Renal cortex interstitium (tissue), 15 donors: ENCODE measurements at places on chromosomes 16 and 17.

DNA sequence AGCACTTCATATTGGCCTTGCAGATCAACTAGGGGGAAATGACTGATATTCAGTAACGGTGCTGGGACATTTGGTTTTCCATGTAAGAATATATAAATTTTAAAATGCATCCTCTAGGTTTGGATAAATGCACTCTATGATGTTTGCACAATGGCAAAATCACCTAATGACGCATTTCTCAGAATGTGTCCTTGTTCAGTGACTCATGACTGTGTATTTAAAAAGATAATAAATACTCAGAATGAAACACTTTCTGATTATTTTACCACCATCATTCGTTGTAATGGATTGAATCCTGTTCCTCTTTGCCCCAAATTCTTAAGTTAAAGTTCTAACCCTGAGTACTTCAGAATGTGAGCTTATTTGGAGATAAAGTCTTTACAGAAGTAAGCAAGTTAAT is 17.2 kb upstream of the ADGRG1 start:
- no peak for DNase-seq

GRCh38 chr17:80220054-80220735 is at the start of the genes SGSH and SLC26A11:
Gene SGSH (minus strand): TSS chr17:80220333. CDS start chr17:80220313, 20 bp downstream.
Gene SLC26A11 (plus strand): TSS chr17:80220427. CDS start chr17:80221561, 1,134 bp downstream.
- peak; percentile 64 for DNase-seq

DNA sequence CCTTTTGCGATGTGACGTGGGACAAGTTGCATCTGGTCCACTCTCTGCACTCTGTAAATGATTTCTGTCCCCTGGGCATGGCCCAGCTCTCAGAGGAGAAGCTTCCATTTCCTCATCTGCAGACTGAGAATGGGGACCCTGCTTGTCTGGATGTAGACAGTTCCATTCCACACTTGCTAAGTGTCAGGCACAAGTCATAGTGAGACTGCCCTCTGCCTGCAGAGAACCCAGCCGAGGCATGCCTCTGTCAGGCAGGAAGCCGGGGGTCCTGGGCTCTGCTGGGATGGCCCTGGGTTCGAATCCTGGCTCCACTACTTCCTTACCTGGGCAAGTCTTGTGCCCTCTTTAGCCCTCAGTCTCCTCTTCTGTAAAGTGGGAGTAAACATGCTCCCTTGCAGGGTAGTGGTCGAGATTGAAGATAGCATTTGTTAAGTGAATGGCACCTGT is 4.1 kb downstream of the MAP2K3 start:
- no peak for DNase-seq

- DNase-seq = no peak
Observed at GRCh38 chr16:521381-522210, 5.9 kb upstream of the CAPN15 start.

GRCh38 chr16:12837291-12837690 is 33.6 kb upstream of the CPPED1 start:
- no peak for DNase-seq

GRCh38 chr17:80219763-80220053 is 425 bp downstream of the SGSH start:
- no peak for DNase-seq

DNA sequence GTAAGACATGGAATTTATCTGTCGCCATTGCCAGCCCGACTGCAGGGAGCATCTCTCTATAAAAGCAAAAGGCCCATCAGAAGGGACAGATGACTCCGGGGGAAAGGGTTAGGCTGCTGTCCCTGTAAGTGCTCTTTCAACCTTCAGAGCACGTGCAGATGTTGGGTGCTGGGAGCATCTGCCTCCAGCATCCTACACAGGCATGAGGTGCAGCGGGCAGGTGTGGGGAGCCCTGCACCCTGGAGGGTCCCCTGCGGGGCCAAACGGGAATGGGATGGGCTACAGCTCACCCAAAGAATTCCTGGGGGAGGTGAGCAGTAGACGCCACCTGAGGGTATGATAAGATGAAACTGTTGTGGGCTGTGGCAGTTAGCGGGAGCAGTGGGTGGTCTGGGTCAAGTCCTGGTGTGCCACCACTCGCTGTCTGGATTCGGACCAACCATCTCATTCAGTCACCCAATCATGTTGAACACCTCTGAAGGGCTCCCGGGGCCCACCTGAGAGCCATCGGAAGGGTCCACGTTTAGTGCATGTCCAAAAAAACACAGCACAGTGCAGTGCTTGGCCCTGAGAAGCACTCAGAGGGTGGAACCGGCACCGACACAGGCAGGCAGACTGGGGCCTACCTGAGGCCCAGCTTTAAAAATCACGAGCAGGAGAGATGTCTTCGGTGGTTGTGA is 3.8 kb downstream of the SMCR8 start:
- no peak for DNase-seq

DNA sequence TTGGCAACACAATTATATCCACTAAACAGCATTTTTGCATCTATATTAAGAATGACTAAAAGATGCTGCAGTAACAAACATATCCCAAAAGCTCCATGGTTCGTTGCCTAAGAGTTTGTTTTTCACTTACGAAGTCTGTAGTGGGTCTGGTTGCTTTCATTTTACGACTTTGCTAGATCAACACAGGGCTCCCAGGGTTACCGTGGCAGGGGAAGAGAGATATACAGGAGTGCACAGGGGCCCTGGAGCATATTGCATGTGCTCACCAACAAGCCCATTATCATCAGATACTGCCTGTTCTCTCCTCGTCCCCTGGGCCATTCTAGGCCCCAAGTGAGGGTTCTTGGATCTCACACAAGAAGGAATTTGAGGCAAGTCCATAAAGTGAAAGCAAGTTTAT is 3.1 kb upstream of the MMP2 start:
- no peak for DNase-seq

DNA sequence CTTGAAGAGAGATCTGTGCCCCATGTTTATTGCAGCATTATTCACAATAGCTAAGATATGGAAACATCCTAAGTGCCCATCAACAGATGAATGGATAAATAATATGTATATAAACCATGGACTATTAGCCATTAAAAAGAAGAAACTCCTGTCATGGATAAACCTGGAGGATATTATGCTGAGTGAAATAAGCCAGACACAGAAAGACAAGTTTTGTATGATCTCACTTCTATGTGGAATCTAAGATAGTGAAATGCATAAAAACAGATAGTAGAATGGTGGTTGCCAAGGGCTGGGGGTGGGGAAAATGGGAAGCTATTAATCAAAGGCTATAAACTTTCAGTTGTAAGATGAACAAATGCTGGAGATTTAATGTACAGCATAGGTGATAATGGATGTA is 19.9 kb upstream of the HEATR6 start:
- DNase-seq = no peak

GRCh38 chr16:18933501-18933900 is 7.3 kb upstream of the SMG1 start:
- no peak for DNase-seq

- no peak for DNase-seq
Observed at GRCh38 chr16:83137326-83137781, 510.6 kb downstream of the CDH13 start.

DNA sequence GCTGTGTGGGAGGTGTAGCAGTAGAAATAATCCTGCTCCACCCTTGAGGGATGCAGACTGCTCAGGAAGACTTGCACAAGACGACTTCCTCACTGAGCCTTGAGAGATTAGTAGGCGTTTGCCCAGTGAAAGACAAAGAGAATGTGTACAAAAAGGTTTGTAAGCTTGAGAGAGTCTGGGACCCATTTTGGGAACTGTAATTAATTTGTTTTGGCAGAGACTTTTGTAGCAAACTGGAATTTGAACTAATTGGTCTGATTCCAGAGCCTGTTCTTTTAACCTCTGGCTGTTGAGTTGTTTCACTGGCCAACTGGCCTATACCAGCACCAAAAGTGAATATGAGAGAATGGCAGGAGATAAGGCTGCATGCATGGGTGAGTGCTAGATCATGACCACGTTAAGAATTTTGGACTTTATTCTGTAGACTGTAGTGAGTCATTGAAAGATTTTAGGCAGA is 75.5 kb downstream of the AATF start:
- no peak for DNase-seq

GRCh38 chr16:75821117-75821516 is 94.8 kb upstream of the CPHXL start:
- no peak for DNase-seq

- DNase-seq = no peak
Observed at GRCh38 chr17:61783556-61784304, 79.6 kb downstream of the BRIP1 start.

DNA sequence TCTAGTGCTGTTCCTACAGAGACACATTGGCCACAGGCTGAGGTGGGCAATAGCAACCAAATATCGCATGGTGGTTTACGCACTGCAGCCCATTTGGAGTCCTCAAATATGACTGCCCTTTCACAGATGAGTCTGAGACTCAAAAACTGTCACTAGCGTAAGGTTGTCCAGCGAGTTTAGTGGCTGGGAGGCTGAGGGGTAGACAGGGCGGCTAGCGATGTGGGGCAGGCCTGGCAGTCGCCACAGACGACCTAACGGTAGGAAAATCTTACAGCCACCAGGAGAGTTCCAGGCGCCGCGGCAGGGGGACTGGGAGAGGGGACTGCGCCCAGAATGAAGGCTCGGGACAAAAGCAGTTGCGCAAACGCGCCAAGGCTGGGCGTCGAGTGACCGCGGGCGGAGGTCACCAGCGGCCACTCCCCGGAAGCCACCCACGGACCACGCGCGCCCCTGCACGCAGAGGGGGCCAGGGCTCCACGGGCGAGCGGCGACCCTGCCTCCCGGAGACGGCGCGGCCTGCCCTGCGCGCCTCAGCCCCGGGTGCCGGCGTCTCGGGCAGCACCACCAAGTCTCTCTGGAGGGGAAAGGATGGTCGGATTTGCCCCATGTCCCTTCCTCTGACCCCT is 699 bp upstream of the MAP1LC3B start:
- DNase-seq = no peak

DNA sequence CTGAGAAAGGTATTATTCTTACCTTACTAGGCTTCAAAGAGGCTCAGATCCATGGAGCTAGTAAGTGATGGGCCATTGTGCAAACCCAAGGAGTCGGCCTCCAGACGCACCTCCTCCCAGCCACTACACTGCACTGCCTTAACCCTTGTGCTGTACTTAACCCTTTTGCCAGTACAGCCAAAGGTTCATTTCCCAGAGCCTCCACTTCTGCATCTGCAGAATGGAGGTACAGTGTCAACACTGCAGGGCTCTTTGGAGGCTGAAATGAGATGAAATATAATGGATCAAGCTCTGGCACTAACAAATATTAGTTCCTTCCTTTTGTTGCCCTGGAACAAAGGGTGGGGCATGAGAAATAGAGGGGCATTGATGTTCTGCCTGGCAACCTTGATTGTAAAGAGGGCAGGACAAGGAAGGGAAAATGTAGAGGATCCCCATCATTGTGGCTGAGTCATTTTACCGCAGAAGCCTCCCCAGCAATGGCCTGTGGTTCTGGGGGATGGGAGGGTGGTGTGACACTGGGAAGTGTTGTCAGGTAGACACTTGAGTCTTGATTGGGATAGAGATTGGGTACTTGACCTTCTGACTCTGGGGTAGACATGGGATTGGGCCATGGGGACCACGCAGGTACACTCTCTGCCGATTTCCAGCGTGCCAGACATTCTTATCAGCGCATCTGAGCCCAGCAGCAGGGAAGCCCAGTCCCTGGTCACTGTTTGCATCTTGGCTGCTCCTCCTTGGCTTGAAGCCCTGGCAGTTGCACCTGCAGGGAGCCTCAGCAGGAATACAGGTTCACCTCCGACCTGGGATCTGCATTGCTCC is 84.0 kb downstream of the MSI2 start:
- DNase-seq = no peak

DNA sequence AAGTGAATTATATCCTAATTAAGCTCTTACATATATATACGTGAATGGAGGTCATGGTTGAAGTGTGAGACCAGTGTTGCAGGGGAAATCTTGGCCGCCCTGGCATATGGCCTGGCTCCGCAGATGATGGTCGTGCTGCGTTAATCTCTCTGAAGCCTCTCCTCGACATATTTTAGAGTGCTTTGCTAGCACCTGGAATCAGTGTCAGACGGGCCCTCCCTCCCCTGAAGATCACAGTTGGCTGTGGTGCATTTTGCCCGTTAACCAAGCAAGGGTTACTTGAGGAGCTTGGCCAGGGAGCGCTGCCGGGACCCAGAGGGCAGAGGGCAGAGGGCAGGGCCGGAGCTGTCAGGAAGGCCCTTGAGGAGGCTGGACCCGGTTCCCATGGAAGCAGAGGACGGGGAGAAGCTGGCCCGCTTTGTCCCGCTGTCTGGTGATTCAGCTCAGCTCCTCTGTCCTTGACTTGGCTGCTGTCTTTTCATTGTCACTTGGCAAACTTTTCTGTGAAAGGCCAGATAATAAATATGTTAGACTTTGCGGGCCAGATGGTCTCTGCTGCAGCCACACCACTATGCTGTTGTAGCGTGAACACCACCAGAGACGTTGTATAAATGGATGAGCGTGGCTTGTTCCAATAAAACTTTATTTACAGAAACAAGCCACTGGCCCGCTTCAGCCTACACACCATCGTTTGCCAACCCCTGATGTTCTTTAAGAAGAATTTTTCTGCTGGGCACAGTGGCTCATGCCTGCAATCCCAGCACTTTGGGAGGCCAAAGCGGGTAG is 32.3 kb downstream of the CIBAR2 start:
- DNase-seq = no peak

DNA sequence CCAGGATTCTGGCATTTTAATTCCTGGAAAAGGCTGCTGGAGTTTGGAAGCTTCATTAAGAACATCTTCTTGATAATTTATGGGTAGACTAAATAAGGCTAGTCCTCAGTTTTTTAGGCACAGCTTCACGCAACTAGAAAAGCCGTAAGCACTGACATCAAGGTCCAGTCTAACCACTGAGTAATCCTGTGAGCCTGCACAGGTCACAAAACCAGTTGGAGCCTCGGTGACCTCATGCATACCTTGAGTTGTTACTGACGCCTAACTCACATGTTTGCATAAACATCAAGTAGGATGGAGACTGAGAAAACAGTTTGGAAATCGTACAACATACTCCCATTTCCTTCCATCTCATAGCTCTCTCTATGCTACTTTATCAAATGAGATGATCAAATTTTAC is 63.8 kb upstream of the RCVRN start:
- no peak for DNase-seq

DNA sequence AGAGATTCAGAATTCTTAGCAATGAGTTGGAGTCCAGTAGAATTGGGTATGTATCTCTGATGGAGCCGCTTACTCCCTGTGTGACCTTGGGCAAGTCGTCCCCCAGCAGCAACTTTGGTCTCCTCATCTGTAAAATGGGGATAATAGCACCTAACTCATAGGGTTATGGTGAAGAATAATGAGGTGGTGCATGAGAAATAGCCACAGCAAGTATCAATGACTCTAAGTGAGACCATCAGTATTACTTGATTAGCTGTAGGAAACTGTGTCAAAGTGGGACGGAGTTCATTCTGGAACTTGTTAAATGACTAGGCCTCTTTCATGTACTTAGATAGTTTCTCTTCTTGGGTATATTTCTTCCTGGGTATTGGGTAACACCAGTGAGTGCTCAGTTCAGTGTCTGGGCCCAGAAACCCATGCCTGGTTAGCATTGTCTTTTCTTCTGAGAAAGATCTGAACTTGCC is 6.4 kb downstream of the PRKCB start:
- no peak for DNase-seq

DNA sequence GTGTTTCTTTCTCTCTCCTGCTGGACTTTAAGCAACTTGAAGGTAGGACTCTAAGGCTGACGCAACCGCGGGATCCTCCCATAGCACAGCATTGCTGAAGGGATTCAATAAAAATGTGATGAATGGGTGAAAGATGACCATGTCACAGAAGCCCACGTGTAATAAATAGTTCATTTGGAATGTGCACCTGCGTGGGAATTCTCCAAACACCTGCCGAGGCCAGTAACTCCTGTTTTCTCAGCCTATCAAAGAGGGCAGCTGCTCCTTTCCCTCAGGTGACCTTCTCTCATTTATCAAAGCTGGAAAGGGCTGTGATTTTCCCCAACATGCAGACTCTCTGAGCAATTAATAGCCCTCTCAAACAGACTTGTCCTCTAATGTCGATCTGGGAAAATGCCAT is 235.7 kb downstream of the STX8 start:
- DNase-seq = no peak

GRCh38 chr17:64028874-64029464 is 8.5 kb upstream of the ICAM2 start:
- DNase-seq = no peak
